ENCODE measurements at places on chromosomes 7 and 10.

GRCh38 chr10:87700031-87700796, 40.5 kb downstream of the PAPSS2 start:
- no peak for DNase-seq

DNA sequence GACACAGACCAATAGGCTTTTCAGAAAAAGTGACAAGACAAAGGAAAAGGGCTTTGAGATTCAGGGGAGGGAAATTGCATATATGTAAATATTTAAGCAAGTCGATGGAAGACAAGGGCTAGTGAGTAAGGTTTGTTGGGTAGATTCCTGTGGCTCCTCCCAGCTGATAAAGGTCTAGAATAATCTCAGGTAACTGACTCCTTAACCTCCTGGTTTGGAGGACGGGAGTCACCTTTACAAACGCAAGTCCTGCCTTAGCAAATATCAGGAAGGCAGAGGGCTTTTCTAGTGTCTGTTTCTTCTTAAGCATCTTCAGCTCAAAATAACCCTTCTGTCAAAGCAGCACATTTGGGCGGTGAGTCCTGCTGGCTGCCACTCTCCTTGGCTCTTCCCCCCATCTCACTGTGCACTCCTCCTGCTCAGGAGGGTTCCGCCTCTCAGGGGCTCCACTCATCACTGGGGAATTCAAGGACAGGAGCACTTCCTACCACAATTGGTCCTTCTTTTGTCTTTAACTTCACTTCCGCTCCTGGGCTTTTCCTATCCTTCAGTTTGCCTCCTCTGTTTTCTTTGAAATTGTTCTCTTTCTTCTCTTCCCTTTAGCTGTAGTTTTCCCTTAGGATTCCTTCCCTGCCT, 496.3 kb upstream of the KLF6 start:
- DNase-seq, result no peak

DNA sequence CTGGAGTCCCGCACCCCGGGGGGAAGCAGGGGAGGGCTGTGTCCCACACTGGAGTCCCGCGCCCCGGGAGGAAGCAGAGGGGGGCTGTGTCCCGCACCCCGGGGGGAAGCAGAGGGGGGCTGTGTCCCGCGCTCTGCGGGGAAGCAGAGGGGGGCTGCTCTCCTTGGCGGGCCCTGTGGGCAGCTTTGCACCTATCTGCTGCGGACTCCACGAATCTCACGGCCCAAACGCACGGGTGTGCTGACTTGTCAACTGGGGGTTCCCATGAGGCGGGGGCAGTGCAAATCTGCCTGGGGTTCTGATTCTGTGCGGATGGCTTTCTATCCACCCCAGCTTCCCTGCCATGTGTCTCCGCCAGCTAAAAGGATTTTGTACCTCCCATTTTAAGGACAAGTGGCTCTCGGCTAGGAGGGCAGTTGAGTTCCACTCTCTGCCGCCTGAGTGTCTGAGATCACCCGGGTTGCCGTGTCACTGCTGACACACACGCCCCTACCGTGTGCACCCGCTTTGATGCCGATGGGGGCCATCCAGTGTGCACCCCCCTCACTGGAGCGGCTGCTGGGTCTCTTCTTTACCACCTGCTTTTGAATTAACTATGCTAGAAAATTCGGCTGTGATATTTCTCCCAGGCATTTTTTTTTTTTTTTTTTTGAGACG, 20.5 kb downstream of the GPER1 start:
- DNase-seq, result no peak

DNA sequence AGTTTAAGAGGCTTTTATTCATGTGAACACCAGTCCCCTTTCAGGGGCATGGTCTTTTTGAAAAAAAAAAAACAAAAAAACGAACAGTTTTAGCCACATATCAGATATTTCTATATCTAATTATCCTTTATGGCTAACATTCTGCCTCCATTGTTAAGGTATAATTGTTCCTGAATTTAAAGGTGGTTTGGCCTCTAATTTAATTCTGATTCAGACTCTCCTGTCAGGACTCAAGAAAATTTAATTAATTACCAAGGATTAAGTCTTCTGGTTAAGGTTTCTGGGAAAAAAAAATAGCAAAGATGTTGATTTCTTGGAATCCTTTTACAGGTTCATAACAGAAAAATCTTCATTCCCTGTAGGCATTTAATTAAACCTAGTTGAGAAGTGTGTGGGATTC, 27.4 kb downstream of the COL1A2 start:
- no peak for DNase-seq

DNA sequence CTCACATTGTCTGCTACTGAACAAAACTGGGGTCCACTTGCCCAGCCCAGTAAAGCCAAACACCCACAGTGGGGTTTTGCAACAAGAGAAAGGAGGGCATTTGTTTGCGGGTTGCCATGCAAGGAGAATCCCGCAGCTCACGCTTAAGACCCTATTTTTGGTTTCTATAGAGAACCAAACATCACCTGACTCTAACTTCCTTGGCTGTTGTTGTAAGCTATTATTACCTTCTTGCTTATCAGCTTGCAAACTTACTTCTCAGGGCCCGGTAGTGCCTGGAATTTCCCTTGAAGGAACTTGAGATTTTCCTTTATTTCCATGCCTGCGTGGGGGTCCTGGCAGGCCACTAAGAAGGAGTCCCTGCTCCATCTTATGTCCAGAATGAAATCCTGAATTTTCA, 20.7 kb downstream of the IFIT3 start:
- no peak for DNase-seq

GRCh38 chr10:21014141-21014540, 117.0 kb upstream of the NEBL start:
- DNase-seq, result no peak

- DNase-seq, result no peak
Observed at GRCh38 chr10:59808896-59809643, 55.8 kb upstream of the MRLN start.

DNA sequence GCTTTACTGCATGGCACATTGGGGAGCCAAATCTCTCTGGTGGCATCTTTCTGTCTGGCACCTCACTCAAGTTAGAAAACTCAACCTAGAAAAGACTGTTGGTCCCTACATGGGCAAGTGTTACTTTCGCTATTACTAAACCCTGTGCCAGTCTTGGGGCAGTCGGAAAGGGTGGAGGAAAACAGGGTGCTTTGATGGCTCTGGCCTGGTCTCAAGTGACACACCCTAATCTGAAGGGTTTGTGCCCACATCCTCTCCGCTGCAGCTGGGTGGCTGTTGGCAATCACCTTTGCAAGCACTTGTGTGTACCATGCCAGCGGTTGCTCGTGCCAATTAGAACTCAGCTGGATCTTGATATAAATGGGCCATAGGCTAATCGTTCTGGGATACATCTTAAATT, 159.8 kb upstream of the ITGB1 start:
- DNase-seq, result no peak

DNA sequence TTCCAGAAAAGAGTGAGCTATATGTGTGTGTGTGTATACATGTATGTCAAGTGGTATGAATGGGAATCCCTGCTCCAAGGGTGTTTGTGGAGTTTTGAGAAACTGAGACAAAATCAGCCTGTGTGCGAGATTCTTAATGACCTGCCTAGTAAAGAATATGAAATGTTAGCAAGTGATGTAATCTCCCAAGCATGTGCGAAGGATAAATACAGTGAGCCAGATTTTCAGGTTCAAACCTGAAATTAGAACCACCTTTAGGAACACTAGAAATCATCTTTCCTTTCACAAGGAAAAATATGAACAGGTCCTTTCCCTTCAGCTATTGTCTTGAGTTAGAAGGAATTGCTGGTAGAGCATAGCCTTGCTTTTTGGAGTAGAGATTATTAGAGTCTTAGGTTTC, 457.6 kb downstream of the LRMDA start:
- DNase-seq, result no peak

GRCh38 chr7:157729566-157729965, 392.8 kb downstream of the DNAJB6 start:
- no peak for DNase-seq

DNA sequence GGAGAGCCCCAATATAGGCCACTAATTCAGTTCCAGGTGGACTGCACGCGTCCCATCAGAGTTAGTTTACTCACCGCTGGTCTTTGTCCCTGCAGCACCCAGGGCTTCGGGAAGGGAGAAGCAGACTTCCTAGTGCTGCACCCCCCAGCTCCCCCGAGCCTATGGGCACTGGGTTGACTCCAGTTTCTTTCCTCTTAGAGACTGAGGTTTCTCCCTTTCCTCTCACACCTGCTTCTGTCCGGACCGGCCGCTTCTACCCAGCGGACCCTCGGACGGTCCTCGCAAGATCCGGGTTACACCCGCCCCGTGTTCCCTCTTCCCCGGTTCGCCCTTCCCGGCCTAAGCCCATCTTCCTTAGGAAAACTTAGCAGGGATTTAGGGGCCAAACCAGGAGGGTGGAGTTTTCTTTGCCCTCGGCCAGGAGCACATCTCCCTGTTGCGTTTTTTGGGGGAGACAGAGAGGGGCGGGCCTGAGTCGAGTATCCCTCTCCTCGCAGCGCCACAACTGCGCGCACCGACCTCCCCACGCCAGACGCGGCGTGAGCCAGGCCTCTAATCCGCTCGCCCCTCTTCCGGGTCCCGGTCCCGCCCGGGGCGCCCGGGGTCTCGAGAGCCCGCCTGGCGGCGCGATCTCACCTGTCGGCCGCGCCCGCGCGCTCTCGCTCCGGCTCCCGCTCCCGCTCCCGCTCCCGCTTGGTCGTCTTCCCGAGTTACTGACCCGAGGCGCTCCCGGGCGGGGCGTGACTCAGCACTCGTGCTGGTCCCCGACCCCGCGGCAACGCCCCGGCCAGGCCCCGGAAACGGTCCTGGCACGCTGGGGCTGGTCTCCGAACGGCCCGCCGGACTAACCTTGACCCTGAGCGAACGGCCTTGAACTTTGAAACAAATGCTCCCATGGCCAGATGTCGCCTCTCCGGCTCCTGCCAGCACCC, at the start of gene AIFM2:
Gene AIFM2, minus strand, starts transcription at position 728 of the 932 bp plus-strand sequence. CDS start 8,741 bp downstream, outside the sequence.
- no peak for DNase-seq
